ENCODE measurements at places on chromosomes 11 and 22.
A peak's percentile ranks its signal among the peaks of the same experiment; 100 is the strongest.

DNA sequence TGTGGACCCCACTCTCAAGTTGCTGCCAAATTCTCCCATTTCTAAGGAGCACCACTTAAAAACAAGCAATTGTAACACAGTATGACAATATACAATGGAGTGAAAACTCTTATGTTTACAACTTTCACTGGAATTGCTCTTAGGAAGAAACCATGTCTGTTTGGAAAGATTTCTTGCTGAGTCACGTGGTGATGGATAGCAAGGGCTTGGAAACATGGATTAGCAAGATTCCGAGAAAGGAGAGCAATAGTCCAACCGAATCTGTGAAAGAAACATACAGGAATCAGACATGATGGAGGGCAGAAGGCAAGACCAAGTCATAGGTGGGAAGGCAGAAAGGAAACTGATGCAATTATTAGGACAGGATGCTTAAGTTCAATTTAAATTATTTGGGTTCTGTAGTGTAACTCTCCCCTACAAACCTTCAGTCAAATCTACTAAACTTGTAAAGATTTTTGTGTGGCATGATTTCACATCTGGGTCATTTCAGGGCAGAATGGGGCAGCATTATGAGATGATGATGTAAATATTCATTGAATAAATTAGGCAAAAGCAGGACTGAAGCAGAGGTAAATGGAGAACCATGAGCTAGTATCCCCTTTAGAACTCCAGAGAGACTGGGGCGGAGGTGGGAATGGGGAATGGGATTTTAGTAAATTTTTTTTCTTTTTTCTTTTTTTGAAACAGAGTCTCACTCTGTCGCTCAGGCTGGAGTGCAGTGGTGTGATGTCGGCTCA lies 27.8 kb upstream of the THY1 start:
- no peak for DNase-seq

- peak; percentile 84 for DNase-seq
These were observed 13.5 kb downstream of the TXN2 start for GRCh38 chr22:36467946-36468345.

GRCh38 chr11:40513281-40513680 lies 946.2 kb downstream of the LRRC4C start:
- DNase-seq, result no peak

- no peak for DNase-seq
These were observed 6.3 kb upstream of the SH3BP1 start for GRCh38 chr22:37633089-37633624.

GRCh38 chr22:30262917-30263741 lies 3.5 kb downstream of the OSM start:
- DNase-seq, result peak; percentile 94

DNA sequence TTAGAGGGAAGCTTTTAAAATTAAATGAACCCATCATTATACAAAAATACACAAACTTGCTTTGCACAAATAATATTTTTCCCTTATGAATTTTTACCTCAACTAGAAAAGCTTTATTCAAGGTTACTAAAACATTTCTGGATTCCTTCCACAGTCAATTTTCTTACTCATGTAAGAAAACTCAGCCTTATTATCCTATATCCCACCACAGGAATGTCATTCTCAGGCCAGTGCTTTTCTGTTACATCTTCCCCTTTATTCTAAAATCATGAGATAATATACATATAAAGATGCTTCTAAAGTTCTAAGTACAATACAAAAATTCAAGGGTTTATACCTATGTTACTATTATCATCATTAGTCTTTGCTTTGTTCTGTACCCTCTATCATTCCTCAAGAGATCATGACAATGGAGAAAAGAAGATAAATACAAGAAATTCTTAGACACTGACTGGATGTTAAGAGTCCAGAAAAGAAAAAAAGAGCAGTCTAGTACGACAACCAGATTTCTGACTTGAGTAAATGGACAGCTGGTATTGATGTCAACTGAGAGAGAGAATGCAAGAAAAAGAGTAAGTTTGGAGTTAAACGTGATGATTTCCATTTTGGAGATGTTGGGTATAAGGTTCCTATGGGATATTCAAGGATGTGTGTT lies 60.3 kb downstream of the MTMR2 start:
- no peak for DNase-seq

DNA sequence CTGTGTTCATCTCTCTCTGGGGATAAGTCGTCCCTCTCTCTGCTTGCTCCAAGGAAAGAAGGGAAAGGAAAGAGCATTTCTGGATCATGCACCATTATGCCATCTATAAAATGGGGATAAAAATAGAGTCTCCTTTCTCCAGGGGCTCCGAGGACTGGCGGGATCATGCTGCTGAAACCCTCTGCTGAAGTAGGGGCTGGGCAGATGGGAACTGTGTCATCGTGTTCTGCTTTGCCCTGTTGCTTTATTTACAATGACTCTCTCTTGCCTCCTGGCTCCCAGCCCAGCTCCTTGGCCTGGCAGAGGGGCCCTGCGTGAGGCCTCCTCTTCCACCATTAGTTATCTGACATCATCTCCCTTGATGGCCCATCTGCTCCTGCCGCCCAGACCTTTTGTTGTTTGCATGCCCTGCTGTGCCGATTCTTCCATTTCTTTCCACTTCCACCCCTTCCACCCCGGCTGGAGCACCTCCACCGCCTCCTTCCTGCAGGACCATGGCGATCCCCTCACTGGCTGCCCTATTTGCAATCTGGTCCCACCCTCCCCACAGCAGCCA lies 200.9 kb downstream of the MYO18B start:
- no peak for DNase-seq

DNA sequence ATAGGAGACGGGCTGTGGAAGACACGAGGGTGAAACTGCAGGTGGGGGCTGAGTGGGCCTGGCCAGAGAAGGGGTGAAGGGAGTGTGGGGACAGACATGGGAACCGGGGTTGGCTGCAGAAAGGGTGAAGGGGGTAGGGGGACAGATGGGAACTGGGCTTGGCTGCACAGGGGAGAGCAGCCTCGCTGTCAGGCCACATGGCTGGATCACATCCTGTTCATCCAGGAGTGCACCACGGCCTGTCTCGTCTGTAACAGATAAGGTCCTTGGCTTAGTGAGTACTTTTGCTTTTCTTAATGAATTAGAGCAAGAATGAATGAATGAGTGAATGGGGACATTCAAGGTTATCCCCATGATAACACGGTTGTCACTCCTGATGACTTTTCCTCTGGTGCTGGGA lies 13.5 kb downstream of the FBLN1 start:
- no peak for DNase-seq

DNA sequence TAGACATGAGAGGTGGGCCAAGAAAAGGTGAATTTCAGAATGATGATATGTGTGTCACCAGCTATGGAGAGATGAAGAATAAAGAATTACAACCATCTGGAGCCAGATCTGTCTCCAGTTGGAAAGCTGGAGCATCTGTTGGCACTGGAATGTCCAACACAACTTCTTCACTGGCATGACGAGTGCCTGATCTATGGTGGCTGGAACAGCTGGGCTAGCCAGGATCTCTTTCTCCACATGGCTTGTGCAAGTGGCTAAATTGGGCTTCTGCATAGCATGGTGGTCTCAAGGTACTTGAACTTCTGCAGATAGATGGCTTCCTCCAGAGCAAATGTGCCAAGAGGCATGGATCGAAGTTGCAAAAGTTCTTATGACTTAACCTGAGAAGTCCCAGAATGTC lies 256.1 kb upstream of the NCAM1 start:
- no peak for DNase-seq

GRCh38 chr11:10844796-10845195 lies 13.1 kb downstream of the ZBED5 start:
- no peak for DNase-seq

DNA sequence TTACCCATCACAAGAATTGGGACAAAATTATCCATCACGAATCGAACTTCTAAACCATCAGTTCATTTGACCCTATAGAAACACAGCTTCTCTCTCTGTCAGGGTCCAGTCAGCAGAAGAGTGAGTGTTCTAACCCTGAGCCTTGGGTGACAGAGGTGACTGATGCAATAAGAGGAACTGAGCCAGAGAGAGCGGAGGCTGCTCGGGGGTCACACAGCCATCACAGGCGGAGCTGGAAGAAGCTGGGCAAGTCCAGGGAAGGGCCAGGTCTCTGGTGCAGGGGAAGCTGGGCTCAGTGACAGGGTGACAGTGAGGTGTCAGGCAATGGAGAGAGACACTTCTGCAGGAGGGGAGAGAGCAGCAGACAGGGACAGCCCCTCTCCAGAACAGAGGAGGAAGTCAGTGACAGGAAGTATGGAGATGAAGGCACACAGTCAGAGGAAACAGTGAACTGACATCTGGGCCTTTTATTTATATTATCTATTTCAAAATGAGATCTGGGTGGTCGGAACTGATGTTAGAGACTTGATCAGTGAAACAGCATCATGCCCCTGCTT lies 184.0 kb upstream of the TBCEL start:
- DNase-seq, result no peak

- DNase-seq, result no peak
These were observed 70.1 kb upstream of the PICALM start for GRCh38 chr11:86138958-86139357.
